ENCODE measurements at places on chromosomes 5 and 9. TPM values are rescaled to one million over a fixed set of nuclear protein-coding genes. Genes with fewer than 3 reads are reported as not detected.

MTAP gene
- total RNA-seq = 29.0 TPM

GRCh38 chr5:53922508-53923498, 362.4 kb downstream of the NDUFS4 start:
- no peak for DNase-seq

- DNase-seq = no peak
Measured at GRCh38 chr9:14027116-14027800, 286.7 kb downstream of the NFIB start.

DNA sequence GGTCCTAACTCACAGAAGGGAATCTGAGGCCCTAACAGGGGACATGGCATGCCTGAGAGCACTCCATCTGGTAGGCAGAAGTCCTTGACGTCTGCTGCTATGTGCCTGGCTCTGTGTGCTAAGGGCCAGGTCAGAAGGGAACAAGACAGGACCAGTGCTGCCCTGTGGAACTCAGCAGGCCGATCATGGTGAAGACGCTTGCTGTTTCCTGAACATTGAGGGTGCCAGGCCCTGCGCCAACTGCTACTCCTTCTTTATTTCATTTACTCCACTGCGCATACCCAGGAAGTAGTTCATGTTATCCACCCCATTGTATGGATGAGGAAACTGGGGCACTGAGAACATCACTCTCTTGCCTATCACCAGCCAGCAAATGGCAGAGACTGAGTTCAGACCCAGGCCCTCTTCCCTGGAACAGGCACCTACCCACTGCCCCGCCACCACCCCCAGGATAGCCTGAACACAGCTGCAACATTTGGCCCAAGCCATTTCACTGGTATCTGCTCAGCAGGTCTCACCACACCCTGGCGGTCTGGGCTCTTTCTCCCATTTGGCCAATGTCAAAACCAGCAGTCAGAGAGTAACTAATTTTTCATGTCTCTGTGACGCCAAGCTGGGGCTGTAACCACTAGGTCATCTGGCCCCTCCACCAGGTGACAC, 24.8 kb upstream of the FOXI1 start:
- no peak for DNase-seq

DNA sequence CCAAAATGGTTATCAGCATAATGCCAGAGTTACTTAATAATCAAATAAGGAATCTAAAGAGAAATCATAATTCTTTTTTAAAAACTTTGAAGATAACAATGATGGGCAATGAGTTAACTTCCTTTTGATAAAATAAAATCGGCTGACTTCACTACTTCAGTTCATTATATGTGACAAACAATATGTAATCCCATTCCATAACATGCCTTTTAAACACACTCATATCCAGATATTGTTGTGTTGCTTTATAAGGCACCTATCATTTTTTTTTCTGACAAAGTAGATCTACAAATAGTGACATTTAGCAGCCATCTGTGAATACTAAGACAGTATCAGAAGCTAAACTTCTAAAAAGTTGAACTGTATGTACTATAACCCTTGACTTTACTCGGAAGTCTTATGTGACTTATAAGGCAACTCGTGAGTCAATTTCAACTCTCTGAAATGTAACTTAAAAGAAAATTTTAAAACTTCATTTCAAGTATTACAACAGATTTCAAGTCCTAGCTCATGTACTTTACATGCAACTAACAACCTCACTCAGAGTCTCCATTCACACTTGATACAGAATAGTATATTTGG, 7.5 kb downstream of the ADAMTS6 start:
- DNase-seq = no peak

DNA sequence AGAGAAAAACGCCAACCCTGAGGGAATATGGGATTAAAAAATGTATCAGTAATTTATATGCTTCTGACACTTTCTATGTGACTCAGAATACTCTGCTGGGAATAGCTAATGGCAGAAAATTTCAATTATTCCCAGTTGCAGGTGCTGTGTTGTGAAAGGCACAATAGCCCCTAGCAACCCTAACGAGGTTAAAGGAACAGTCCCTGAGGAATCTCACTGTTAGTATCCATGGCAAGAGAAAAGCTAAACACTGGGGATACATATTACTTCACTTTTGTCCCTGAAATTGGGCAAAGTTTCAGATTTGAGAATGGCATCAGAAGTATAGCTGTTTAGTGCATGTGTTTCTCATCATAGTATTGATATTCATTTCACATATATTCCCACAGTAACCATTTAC, 555.0 kb downstream of the RAB3C start:
- DNase-seq = no peak

DNA sequence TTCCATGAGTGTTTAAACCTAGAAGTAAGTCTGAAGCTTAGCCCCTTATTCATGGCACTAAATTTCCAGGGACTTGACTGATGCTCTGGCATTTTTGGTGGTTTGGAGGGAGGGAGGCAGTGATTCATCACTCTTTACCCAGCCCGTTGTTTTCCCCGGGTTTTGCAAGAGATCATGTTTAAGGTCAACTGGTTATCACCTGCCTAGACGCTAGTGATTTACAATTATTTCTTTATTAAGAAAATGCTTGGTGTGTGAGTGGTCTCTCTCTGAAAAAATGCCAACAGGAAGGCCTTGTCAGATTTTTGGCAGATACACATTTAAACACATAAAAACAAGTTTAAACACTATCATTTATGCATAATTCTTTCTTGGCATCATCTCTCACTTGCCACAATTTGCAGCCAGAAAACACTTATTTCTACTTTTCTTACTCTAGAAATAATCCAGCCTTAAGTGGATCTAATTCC, 737.9 kb upstream of the ZNF608 start:
- DNase-seq = peak; percentile 72

DNA sequence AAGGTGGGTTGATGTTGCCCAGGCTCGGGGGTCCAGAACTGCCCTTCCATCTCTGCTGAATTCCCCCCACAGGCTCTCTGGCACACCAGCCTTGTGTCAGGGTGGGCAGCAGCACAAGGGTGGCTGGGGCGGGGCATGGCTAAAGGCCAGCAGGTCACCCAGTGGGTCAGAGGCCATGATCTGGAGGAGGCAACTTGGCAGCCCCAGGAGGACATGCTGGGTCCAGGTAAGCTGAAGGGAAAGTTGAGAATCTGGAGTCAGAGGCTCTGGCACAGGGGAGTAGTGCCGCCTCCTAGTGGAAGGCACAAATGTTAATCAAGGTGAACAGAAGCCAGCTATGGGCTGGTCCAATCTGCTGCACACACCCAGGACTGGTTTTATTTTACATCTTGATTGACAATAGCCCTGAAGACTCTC, 6.2 kb downstream of the TMEM8B start:
- no peak for DNase-seq

DNA sequence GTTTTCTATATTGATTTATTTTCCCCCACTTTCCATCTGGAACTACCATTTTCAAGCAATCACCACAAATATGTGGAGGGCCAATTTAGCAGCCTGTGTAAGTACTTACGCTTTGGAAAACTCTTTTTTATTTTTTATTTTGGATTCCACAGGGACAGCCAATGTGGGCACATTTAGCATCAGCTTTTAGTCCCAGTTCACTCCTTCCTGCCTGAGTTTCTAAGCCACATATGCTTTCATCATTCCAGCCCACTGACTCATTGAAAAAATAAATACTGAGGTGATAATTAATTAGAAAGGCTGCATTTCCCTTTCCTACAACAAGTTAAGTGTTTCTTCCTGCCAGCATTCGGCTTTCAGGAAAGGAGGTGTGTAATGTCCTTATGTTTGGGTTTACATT, 76.8 kb downstream of the TMEM167A start:
- DNase-seq = peak; percentile 47

DNA sequence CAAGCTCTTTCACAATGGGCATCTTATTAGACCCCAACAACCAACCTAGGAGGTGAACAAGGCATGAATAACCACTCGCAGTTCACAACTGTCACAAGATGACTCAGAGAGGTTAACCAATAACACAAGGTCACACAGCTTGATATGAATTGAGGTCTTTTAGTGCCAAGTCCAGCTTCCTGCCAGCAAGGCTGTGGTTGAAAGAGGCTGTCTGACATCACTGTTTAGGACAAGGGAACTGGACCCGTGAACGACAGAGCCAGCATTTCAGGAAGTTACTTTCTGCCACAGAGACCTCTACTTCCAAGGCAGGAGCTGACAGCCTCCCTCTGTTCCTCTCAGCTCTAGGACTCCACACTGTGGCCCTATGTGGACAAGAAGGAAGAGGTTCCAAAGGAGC, 53.4 kb upstream of the ALDH1B1 start:
- DNase-seq = peak; percentile 56

- DNase-seq = no peak
Measured at GRCh38 chr9:1612886-1613285, 402.3 kb upstream of the SMARCA2 start.
